ENCODE measurements at places on chromosomes 2 and 18.

GRCh38 chr2:62919041-62919440 lies 131.6 kb upstream of the OTX1 start:
- no peak for DNase-seq

DNA sequence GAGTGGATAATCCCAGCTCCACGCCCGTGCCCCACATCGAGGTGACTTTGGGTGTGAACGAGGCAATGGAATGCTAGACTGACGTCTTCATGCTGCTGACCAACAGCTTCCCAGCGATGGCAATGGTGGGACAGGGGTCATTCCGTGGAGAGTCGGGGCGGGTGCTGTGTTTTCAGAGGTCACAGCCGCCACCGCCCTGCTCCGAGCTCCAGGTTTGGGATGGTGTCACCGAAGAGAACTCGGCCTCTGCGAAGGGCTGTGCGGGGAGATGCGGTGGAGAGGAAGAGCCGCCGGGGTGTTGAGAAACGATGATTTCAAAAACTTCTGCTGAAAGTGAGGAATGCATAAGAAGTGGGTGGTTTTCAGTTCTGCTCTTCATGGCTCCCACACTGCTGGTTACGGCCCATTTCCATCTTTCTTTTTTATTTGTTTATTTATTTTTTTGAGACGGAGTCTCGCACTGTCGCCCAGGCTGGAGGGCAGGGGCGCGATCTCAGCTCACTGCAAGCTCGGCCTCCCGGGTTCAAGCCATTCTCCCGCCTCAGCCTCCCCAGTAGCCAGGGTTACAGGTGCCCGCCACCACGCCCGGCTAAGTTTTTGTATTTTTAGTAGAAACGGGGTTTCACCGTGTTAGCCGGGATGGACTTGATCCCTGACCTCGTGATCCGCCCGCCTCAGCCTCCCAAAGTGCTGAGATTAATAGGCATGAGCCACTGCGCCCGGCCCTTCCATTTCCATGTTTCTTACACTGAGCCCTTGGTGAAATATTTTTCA lies 142.6 kb downstream of the RTP5 start:
- DNase-seq: no peak

GRCh38 chr2:100708333-100708732 lies 111.6 kb upstream of the NPAS2 start:
- DNase-seq: no peak

DNA sequence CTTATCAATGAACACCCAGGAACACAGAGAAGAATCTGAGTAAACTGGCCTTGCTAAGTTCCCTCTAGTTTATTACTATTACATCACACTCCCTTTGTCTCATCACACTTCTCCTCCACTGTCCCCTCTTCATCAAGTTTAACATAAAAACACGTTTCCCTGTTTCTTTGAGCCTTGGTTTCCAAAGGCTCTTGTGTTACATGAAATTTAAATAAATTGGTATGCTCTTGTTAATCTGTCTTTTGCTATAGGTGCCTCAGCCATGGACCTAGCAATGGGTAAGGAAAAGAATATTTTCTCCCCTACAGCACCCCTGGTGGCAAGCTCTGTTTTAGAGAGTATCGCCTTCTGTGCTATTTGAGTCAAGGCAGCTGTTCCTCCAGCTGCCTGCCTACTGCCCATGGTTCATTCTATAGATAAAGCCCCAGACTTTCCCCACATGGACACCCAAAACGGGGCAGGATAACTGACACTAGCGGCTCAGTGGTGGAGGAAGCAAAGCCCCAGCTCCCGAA lies 31.8 kb downstream of the TGIF1 start:
- DNase-seq: no peak

DNA sequence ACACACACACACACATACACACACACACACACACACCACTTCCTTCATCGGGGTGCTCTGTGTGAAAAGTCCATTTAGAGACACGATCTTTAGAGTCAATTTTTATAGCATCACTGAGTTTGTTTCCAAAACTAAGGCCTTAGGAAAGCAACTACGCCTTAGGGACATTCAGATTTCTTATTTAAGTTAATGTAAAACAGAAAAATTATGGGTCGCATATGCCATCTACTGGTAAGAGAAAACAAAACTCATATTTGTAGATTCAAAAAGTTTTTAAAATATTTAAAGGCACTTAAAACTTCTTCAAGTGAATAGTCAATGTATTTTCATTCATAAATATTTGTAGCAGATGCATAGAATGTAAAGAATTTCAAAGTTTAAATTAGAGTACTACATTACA lies 166.2 kb downstream of the ATAD2B start:
- DNase-seq: no peak

DNA sequence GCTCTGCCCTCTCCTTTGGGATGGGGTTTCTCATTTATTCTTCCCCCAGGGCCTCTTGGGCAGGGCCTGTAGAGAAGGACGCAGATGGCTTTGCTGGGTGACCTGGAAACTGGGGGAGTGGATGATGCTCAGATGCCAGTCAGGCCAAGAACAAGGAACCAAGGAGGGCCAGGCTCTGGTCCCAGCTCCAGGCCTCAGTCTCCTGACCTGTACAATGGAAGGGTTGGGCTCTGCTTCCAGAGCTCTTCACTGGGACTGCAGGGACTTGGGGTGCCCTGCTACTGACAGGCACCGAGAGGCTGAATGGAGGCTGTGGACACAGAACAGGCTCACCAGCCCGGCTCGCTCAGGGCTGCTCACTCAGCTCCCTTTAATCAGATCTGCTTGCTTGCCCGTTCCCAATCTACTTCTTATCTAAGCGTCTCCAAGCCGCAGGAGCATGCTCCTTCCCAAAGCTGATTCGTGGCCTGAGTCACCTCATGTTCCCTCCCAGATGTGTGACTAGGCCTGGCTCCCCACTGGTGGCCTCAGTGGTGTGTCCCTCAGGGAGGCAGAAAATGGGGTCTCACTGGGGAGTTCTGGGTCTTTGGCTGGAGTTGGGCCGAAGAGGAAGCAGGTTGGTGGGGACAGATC lies 82.6 kb upstream of the ODC1 start:
- no peak for DNase-seq

- no peak for DNase-seq
Measured at GRCh38 chr2:229780856-229781773, 66.8 kb upstream of the DNER start.

DNA sequence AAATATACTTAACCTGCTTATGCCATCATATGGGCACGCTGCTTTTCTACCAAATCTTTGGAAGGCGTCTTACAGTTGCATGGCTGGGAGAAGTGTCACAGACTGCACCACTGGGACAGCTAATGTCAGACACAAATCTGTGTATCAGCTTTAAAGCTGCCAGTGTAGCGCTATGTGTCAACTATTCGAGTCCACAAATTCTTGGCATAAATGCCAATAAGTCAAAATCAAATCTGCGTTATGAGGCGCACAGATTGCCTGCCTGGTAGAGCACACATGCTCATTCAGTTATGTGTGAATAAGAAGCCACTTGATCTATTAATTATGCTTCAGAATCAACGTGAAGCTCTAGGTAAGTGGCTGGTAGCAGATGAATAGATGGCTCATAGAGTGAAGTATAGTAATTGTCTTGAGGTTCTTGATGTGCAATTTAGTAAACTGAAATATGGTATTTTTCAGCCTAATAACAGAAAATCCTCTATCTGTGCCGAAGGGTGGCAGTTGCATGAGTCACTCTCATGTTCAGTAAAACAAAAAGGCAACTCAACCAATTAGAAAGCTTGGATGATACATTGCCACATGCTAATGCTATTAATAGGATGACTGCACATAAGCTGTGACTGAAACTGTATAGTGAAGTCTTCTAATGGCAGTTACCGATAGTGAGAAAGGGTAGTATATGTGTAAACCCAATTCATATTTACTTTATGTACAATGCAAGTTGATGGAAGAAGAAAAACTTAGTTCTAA lies 52.0 kb downstream of the DCC start:
- no peak for DNase-seq

DNA sequence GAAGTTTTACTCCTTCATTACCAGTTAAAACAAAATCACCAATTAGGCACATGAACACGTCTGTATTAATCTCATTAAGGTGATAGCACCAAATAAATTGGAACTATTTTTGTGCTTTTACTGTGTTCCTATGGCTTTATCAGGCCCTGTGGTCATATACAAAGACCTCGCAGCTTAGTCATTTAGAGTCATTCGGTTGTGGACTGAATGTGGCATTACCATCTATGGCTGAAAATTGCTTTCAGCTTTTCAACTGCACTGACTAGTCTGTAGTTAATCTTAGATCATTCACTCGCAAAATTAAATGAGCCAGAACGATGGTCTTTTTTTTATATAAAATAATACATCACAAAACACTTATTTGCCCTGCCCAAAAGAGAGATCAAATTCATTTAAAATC lies 601.7 kb downstream of the NR4A2 start:
- no peak for DNase-seq

DNA sequence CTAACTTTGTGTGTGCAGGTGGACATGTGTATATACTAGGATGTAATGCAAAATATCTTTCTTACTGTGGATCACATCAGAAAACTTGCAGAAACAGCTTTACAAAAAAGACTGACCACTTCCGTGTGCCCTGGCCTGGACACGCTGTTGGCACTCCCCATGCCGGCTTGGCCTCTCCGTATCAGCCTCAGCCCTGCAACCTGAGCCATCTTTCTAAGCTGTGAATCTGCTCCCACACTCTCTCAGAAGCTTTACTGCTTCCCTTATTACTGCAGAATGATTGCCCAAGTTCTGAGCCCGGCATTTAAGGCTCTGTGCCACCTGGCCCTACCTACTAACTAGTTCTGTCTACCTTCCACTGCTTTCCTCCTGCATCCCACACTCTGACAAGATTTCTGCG lies 37.8 kb downstream of the MYO7B start:
- DNase-seq: no peak

DNA sequence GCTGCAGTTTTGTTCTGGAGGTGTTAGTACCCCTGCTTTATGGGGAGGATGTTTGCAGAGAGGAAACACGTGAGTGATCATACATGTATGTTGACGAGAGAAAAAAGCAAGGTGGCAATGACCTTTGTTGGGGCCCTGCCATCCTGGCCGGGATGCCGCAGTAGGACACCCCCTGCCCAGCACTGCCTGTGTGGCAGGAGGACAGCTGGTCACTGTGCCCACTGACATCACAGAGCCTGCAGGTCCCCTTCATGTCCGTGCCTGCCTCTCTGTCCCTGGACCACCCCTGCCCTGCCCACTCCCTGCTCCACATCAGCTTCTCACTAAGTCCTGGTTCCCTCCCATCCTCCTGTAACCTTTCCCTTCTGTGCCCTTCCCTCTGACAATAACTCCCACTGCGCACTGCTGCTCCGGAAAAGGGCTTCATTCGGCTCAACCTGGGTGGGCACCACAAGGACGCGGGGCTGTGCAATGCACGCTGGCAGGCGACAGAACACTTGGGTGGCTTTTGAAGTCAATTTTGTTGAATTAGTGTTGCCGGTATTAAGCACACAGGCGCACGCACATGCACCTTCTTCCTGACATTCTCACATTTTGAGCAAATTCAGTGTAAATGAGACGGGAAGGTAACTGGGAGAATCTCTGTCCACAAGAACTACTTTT lies 51.5 kb upstream of the TWIST2 start:
- DNase-seq: no peak

DNA sequence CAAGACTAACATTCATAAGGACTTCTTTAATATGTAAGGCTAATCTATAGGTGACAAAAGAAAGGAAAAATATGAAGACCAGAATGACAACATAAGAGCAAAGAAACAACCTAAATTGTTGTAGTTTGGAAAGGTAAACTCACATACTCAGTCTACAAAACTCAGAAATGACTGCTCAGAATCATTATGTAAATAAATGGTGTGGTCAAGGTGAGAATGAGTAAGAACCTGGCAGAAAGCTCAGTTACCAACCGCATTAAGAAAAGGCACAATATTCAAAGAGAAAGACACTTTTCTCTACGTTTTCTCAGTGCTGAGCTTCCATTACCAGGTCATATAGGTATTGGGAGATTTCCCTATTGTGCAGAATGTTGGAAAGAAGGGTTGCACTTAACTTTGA lies 15.8 kb downstream of the ATF2 start:
- no peak for DNase-seq

DNA sequence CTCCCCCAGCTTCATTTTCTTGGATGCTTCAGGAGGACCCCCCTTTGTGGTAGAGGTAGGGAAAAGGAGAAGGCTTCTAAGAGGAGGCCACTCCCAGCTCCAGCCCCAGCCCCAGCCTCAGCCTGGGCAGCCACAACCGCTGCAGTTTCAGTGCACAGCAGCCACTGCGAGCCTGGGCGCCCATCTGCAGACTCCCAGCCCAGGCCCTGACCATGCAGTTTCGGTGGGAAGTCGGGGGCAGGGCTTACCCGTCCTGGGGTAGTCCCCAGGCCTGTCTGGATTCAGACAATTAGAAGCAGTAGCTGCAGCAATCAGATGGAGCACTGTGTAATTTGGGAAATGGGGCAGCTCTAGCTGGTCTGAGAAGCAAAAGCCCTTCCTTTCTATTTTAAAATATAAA lies 28.6 kb downstream of the ITM2C start:
- DNase-seq: no peak

DNA sequence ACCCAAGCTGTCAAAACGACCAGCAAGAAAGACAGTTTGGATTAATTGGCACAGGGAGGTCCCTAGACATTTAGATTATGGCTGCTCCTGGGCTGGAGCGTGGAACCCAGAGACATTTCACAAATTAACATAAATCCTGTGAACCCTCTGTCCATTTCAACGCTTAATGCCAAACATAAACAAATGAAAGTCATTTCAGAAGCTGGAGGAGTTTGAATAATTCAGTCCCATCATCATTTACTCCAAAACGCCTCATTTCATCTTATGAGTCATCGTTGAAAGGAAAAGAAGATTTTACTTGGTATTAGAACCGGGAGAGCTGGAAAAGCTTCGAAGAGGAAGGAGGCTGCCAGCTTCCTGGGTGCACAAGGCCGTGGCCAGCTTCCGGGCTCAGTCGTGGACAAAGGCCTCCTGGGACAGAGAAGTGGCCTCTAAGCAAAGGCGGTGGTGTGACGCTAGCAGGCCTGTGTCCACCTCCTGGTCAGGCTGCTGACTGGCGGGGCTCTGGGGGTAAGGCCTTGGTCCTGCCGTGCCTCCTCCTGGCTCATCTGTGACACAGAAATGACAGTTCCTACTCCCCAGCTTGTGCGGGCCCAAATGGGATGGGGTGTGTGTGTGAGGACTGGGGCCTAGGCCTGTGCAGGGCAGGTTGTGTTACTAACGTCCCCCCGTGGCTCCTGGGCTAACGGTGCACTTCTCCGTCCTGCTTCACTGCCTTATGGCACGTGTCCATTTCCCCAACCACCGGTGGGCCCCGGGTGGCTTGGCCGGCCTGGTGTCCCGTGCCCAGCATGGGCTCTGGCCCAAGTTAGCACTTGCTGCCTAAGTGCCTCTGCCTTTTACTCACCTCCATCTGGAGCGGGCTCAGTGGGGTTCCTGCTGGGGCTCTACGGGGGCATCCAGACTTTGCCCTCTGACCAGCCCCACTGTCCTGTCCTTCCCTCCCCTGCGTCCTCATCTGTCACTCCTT lies 71.6 kb downstream of the RRM2 start:
- no peak for DNase-seq

- DNase-seq: no peak
Measured at GRCh38 chr18:66342577-66342976, 261.3 kb downstream of the CDH19 start.
